ENCODE measurements at places on chromosomes 12 and 14.

GRCh38 chr14:93044121-93044520 is 71.6 kb downstream of the ITPK1 start:
- DNase-seq = no peak

- DNase-seq = peak; percentile 84
Observed at GRCh38 chr12:124771462-124772288, 92.0 kb downstream of the SCARB1 start.

GRCh38 chr12:40227447-40227846 is 2.6 kb downstream of the LRRK2 start:
- no peak for DNase-seq

- DNase-seq = peak; percentile 10
Observed at GRCh38 chr14:91947475-91948184, at the start of gene FBLN5. FBLN5 (minus strand) TSS chr14:91947694; CDS start chr14:91947229, 465 bp downstream.

- DNase-seq = no peak
Observed at GRCh38 chr14:47675466-47676314, at the start of gene MDGA2. MDGA2 (minus strand) TSS chr14:47675605.

GRCh38 chr14:95307402-95308041 is 12.2 kb downstream of the CLMN start:
- no peak for DNase-seq

- DNase-seq = no peak
Observed at GRCh38 chr12:88922816-88923215, 342.5 kb upstream of the KITLG start.

DNA sequence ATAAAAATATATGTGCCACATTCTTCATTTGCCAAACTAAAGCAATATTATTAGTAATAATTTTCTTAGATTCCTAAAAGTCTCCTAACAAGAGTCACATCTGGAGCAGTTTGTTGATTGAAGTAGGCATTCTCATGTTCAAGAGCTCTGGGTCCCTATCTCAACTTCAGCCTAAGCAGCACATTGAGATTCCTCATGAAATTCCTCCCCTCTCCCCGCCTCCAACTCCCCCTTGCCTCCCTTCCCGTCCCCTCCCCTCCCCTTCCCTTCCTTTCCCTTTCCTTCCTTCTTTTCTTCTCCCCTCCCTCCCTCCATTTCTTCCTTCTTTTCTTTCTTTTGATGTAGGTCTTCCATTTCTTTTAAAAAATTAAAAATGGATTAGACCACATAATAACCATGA is 48.7 kb upstream of the NAV3 start:
- DNase-seq = no peak

DNA sequence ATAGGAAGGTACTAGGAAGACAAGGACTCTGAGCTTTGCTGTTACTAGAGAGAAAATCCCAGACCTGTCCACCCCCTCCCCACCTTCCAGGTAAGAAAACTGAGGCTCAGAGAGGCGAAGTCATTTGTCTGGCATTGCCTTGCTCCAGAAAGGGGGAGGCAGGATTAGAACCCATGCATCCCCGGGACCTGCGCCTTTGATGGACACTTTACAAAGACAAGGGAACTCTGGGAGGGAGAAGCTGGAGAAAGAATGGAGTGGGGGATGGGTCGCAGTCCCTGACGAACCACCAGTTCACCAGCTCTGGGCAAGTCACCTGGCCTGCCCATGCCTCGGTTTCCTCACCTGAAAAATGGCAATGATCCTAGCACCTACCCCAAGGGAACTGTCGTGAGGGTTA is 10.8 kb downstream of the TRPV4 start:
- DNase-seq = no peak

- DNase-seq = no peak
Observed at GRCh38 chr12:67088401-67089118, 180.6 kb upstream of the CAND1 start.

- DNase-seq = peak; percentile 65
Observed at GRCh38 chr14:96741151-96741977, 55.8 kb upstream of the VRK1 start.

- no peak for DNase-seq
Observed at GRCh38 chr12:130157998-130158753, 4.1 kb upstream of the FZD10 start.

- no peak for DNase-seq
Observed at GRCh38 chr12:462936-463705, 3.4 kb downstream of the B4GALNT3 start.

DNA sequence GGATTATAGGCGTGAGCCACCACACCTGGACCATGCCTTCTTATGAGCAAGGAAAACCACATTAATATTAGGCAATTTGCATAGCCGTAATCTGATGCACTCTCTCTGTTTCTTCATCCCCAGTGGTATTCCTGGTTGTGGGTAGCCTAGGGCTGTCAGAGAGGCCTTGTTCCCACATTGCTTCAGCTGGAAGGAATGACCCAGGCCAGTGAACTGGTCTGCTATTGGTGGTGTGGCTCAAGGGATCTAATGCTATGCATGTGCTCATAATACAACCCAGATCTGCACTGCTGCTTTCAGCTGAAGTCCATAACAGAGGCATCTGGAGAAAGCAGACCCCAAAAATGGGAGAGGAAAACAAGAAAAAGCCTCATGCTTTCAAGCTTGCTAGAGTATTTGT is 33.1 kb upstream of the G2E3 start:
- DNase-seq = no peak

GRCh38 chr12:92845329-92845728 is 83.8 kb downstream of the EEA1 start:
- DNase-seq = no peak

GRCh38 chr12:53989227-53990113 is 4.5 kb downstream of the HOXC10 start:
- no peak for DNase-seq

DNA sequence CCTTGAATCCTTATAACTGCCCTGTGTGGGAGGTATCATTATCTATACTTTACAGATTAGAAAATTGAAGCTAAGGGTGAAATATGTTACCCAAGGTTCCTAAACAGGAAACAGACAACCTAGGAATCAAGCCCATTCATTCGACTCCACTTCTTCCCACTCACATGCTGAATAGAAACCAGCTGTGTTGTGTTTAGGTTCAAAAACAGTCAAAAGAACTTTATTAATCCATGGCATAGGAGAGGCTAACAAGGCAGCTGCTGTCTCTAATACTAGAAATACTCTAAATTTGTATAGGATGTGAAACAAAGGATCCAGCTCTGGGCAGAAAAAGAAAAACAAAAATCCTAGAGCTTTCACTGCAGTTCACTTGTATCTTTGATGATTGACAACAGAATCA is 9.9 kb downstream of the AMDHD1 start:
- no peak for DNase-seq

DNA sequence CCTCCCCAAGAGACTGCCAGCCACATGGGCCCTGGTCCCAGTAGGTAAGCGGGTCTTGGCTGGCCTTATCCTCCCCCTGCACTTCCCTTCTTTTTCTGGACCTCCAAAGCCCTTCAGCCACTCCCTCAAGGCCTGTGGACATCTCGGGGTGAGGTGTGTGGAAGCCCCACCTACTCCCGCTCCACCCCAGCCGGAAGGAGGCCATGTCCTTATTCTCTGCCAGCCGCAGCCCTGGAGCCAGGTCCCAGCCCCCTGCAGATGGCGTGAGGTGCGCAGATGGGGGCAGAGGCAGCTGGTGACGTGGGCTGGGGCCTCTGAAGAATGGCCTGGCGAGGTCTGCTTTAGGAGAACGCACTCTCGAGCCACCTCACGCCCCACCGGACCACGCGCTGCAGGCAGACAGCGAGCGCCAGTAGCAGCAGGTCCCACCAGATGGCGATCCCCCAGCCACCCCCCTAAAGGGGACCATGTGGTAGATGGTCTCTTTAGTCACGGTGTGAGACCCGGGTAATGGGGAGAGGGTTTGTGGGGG is 167.1 kb downstream of the TSPAN9 start:
- DNase-seq = no peak

DNA sequence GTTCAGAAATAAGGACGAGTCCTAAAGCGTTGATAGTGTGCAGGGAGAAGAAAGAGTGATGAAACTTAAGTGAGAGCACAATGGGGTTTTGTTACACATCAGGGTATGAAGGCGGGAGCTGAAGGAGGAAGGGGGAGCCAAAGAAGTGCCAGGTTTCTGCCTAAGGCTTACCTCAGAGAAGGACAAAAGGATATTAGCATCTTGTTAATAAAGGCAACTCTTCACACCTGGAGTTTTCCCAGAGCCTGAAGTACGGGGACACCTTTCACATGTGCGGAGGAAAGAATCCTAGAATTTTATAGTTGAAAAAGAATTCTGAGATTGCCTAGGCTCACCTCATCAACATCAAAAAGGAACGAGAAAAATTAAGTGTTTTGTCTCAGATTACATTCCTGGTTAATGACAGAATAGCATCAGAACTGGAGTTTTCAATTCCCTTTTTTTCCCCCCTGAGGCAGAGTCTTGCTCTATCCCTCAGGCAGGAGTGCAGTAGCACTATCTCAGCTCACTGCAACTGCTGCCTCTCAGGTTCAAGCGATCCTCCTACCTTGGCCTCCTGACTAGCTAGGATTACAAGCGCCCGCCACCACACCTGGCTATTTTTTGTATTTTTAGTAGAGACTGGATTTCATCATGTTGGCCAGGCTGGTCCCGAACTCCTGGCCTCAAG is 2.2 kb upstream of the SAV1 start:
- no peak for DNase-seq

- DNase-seq = no peak
Observed at GRCh38 chr14:23183479-23183878, at the start of gene SLC7A8. SLC7A8 (minus strand) TSS chr14:23183660; CDS start chr14:23182914, 746 bp downstream.

DNA sequence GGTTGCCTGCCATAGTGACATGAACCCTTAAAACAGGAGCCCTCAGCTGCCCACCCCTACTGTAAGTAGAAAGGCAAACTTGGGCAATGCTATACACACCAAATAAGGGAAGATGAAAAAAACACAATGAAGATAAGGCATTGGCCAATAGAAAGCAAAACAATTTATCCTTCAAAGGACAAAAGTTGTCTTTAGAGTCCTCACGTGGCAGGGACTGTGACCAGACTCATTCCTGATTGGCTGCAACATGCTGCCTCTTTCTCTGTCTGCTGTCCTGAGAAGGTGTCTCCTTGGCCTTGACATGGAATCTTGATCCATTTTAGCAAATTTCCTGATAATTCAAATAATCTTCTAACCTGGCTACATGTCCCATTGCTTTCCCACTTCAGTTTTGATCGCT is 131.9 kb downstream of the GPR135 start:
- no peak for DNase-seq

GRCh38 chr12:83008703-83009102 is 322.0 kb downstream of the TMTC2 start:
- DNase-seq = no peak

DNA sequence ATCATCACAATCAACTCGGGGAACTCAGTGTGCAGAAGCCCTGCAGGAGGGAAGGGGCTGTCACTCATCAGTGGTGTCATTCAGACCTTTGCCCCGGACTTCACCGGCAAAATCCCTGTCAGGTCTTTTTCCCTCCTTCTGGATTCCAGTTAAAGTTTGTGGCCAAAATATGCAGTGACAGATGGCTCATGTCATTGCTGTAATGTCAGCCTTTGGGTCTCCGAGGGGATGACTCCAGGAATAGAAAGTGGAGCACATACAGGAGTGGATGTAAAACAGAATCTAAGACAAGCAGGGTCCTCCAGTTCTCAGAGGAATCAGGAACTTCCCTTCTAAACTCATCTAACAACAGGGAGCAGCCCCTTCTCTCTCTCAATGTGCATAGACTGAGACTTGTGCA is 130.3 kb upstream of the RASSF8 start:
- no peak for DNase-seq

DNA sequence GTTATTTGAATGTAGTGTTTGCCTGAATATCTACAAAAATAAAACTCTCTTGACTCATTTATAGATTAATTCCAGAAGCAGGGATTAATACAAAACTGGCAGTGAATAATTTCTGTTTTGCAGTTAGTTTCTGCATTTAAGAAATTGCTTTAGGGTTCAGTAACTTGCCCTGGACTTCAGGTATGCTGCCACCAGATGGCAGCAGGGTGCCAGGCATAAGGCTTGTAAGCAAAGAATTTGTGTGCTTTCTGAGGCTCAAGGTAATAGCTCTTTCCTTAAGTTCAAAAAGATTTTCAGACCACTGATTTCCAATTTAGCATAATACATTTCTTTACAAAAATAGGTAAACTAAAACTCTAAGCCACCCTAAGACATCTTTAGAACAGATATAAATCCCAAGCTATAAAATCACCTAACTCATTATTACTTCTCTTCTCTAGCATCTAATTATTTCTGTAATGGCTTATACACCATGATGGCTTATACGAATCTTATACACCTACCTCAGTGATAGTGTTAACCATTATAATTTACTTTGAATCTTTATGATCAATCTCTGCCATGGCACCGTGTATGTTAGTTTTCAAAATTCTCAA is 398.3 kb downstream of the APAF1 start:
- no peak for DNase-seq

- no peak for DNase-seq
Observed at GRCh38 chr14:104954746-104955395, 23.3 kb downstream of the AHNAK2 start.

- no peak for DNase-seq
Observed at GRCh38 chr12:100566887-100567637, 6.4 kb upstream of the GAS2L3 start.

DNA sequence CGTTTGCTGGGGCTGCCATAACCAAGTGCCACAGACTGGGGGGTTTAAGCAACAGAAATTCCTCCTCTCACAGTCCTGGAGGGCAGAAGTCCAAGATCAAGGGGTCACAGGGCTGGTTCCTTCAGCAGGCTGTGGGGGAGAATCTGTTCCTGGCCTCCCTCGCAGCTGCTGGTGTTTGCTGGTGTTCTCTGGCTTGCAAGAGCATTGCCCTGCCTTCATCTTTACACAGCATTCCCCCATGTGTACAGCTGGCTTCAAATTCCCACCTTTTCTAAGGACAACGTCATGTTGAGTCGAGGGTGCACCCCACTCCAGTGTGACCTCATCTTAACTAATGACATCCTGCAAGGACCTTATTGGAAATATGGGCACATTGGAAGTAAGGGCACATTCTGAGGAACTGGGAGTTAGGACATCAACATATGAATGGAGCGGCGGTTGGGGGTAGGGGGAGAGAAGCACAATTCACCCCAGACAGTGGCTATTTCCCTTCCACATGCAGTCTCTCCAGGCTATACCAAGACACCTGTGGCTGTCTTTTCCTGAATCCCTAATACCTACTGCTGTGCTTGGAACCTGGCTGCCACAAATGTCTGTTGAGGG is 123.6 kb downstream of the FOXN3 start:
- DNase-seq = no peak

DNA sequence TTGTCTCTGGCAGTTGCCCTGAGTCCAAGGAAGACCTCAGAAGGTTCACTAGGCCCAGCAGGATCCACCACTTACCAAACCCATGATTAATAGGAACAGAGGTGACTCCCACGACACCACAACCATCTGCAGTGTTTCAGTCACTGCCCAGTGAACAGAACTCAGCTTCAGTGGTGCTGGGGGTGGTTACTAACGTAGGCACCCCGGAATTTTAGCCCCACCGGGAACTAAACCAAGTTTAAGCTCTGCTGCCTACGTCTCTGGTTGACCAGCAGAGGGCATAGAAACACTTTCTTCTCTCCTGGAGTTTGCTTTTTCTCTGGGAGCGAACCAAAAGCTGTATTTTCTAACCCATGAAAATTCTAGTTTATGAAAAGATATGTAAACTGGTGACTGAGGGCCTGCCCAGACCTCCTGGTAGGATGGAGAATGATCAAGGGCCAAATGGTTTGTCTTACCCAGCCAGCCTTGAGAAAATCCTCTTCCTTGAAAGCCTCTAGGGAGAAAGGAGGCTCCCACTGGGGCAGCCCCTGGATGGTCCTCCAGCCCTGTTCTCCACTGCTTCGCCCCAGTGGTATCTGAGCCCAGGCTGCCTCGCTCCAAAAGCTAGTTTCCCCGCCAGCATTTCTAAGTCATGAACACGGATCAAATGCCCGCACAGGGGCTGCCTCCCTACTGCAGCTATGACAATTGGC is 379.8 kb downstream of the DPF3 start:
- no peak for DNase-seq

GRCh38 chr14:29391231-29391630 is 536.4 kb downstream of the PRKD1 start:
- no peak for DNase-seq

All from activated naive CD4-positive, alpha-beta T cell (primary cell).